Glomerular endothelial cell (primary cell): ENCODE measurements at places on chromosomes 3 and 15. TPM values are rescaled to one million over a fixed set of nuclear protein-coding genes. Genes with fewer than 3 reads are reported as not detected.

DNA sequence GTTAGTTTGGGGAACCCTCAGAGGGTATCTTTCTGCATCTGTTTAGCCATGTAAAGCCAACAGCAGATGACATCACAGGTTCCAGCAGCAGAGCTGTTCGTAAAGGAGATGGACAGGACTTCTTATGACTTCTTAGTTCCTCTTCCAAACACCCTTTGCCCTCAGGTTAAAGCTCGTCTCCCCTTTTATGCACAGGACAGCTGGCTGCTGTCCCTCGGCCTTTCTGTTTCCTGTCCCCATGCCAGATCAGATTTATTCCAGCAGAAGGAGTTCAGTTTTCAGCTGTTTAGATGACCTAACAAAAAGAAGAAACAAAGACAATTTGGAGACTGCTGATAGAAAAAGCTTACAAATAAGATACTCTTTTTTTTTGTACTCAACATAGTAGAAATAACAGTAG is 45.1 kb downstream of the SEC22A start:
- no peak for DNase-seq

DNA sequence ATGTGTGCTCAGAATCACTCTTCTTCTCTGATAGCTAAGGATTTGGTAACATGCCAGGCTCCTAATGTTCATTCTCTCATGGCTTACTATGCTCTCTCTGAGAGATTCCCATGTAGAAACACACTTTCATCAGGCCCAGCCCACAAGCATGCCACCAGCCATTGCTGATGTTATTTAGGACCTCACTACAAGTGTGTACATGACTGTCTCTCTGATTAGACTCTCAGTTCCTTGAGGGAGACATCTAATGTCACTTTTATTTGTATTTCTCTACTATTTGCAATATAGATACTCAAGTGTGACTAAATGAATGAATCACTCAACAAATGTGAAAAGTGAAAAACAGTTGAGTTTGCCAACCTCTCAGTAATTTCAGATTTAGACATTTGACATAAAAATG is 84.3 kb upstream of the ARL6 start:
- no peak for DNase-seq

GRCh38 chr3:156787926-156788663 is 38.1 kb upstream of the LEKR1 start:
- DNase-seq: no peak

Gene TEX9
- total RNA-seq: 1.0 and 2.6 TPM in 2 replicates

Gene CCDC9B
- total RNA-seq: 11.8 and 20.0 TPM in 2 replicates

DNA sequence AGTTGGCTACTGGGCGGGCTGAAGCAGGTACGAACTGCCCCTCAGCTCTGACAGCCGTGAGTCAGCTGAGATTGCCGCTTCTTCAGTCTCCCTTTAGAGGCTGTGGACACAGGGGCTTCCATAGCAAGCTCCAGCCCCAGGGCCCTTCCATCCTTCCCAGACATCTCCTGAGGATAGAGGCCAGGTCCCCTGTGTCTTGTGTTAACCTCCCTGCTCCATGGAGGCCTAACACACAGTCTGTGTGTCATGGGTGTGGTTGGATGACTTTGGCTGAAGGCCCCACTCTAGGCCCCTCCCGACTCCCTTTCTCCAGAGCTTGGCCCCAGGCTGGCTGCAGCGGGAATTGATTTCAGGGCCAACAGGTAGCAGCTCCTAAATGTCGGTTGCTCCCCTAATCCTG is 116.1 kb upstream of the TLE3 start:
- no peak for DNase-seq

GRCh38 chr3:52123106-52123725 is 31.0 kb downstream of the POC1A start:
- DNase-seq: peak; percentile 37

GRCh38 chr15:40843885-40844695 is at the start of gene SPINT1:
SPINT1 (plus strand) TSS chr15:40844048; CDS start chr15:40844555, 507 bp downstream.
- DNase-seq: no peak

DNA sequence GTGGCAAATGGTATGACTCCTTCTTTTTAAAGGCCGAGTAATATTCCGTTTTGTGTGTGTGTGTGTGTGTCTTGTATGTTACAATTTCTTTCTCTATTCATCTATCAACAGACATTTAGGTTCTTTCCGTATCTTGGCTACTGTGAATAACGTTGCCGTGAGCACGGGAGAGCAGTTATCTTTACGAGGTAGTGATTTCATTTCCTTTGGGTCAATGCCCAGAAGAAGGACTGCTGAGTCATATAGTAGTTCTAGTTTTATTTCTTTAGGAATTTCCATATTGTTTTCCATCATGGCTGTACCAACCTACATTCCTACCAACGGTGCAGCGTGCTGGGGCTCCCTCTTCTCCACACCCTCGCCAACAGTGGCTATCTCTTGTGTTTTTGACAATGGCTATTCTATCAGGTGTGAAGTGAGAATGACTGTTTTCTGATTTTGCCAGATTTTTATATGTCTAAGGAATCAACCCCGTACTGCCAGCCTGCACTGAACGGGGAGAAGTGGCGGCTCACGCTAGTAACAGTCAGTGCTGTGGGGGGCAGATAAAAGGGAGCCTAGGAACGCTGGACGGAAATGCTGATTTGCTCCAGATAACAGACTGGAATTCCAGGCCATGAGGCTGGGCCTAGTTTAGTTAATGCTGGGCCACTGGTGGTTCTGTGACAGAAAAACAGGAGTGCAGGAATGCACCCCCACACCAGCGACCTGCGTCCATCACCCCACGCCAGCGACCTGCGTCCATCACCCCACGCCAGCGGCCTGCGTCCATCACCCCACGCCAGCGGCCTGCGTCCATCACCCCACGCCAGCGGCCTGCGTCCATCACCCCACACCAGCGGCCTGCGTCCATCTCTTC is 168.1 kb downstream of the XXYLT1 start:
- peak; percentile 94 for DNase-seq

DNA sequence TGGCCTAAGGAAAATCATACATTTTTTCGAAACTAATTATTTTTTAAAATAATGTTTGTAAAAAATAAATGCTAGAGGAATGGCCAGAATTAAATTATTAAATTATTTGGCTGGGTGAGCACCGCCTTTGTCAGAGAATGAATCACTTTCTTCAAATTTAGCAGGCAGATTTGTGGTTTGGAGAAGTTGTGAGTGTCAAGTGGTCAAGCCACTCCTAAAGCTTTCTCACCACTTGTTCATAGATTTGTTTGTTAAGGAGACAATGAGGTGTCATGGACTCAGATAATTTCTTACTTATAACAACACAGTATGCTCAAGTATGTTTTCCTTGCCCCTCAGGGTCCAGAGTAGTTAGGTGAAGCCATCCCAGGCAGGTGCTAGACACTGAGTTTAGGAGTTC is 196.2 kb downstream of the TUSC7 start:
- DNase-seq: no peak
